Cortex of kidney (tissue), 1 donor: ENCODE measurements at places on chromosomes 3 and 15.

DNA sequence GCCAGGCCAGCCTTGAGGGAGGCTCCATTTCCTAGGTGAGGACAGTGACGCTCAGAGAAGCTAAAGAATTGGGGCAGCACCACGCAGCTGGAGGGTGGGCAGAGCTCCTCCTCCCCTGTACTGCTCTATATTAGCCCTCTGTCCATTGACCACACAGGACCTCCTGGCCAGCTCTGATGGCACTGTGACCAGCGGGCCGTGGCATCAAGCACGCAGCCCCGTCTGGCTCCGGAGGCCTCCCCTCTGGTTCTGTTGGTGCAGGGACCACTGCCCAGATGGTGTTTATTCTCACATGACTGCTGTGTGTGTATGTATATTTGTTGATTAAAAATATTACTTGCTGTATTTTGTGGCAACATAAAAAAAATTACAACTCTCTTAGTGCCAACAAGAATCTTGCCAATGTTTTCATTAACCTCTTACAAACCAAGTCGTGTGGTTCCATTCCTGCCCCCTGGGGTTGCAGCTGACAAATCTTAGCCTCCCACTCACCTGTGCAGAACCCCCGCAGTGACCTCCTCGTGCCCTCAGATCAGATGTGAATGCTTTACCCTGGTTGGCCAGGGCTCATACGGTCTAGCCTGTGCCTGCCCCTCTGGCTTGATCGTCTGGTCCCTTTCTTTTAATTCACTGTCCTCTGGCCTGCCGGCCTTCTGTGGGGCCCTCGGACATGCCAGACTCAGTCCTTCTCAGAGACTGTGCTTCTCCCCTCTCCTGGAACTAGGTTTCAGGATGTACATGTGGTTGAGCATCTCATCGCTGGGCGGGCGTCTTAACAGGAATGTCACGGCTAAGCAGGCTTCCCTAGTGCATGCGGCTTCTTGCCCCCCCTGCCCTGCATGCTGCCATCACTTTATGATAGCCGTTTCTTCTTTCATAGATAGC, 14.8 kb downstream of the CHCHD6 start:
- no peak for DNase-seq

DNA sequence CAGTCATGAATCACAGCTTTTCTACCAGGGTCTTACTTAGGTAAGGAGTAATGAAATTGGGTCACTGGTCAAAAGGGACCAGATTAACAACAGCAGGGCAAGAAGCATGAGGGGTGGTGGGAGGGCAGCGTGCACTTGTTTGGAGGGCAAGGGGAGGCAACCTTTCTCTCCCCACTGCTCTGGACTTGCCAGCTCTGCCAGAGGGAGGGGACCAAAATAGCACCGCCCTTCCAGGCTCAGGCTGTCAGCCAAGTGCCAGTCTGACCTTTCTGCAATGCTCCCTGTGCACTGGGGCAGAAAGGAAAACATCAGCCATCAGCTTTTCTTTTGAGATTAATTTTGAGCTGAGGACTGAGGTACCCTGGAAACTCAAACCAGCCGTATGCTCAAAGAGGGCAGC, 4.5 kb upstream of the ULK3 start:
- no peak for DNase-seq

DNA sequence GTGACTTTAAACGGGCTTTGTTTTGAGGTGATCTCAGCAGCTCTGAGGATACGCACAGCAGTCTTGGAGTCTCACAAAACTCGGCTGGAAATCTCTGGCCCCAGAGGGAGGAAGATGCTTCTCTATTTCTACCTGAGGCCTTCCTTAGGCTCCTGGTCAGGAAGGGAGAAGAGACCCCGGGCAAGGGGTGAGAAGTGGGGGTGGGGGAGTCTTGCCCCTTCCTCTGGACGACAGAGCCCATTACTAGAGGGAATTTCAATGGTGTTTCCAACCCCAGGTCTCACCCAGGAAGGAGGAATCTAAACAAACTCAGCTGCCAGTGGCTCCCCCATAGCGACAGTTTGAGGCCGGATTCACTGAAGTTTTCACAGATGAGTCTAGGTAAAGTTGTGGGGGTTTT, 37.4 kb upstream of the PCSK6 start:
- DNase-seq = no peak

DNA sequence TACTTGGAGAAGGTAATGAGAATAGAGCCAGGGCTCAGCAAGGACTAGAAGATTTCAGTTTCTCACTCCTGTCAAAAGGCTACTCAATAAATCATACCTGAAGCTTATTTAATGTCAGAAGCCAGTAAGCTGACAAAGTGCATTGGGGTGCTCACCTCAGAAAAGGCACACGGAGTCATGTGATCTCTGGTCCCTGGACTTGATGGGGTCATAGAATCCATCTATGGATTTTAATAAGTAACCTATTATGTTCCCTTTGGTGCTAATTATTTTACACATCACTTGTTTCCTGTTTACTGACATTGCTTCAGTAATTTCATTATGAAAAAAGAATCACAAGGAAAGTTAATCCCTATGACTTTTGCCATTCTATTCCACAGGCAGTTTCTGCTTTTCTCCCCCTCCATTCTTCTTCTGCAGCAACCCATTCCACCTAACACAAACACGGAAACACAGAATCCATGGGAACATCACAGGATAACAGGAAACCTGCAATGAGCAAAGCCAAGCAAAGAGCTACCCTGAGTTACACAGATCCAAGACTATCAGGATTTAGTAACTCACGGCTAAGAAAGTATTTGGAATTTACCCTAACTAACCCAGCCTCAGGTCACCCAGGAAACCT, 159.6 kb downstream of the MEIS2 start:
- no peak for DNase-seq

GRCh38 chr3:99624496-99625236, 13.7 kb upstream of the COL8A1 start:
- no peak for DNase-seq
